Pericardium fibroblast (primary cell): ENCODE measurements at places on chromosomes 1 and 21. TPM values are rescaled to one million over a fixed set of nuclear protein-coding genes. Genes with fewer than 3 reads are reported as not detected.

The FCGR3B gene
- total RNA-seq, result not detected in 2 replicates

The TSSK3 gene
- total RNA-seq, result 0.70 TPM in 1 of 2 replicates, not detected in the other

The PEX11B gene
- 18.6 and 22.4 TPM in 2 replicates for total RNA-seq

The AMY1B gene
- not detected in 2 replicates for total RNA-seq

The RAVER2 gene
- total RNA-seq, result 3.3 and 3.8 TPM in 2 replicates

The TMEM39B gene
- 3.6 and 5.5 TPM in 2 replicates for total RNA-seq

The CHIA gene
- total RNA-seq, result not detected in 2 replicates

The SPRR1B gene
- not detected in 2 replicates for total RNA-seq

The C1QC gene
- total RNA-seq, result not detected in 2 replicates

The RAP1GAP gene
- 0.82 TPM in 1 of 2 replicates, not detected in the other for total RNA-seq

The HSF2BP gene
- total RNA-seq, result 0.47 and 1.2 TPM in 2 replicates

The BMP8B gene
- not detected in 2 replicates for total RNA-seq

The ZNF695 gene
- 0.60 TPM in 1 of 2 replicates, not detected in the other for total RNA-seq

The OR2T33 gene
- total RNA-seq, result not detected in 2 replicates
